Jurkat, Clone E6-1 (cell line): ENCODE measurements at places on chromosomes 5 and 9.

DNA sequence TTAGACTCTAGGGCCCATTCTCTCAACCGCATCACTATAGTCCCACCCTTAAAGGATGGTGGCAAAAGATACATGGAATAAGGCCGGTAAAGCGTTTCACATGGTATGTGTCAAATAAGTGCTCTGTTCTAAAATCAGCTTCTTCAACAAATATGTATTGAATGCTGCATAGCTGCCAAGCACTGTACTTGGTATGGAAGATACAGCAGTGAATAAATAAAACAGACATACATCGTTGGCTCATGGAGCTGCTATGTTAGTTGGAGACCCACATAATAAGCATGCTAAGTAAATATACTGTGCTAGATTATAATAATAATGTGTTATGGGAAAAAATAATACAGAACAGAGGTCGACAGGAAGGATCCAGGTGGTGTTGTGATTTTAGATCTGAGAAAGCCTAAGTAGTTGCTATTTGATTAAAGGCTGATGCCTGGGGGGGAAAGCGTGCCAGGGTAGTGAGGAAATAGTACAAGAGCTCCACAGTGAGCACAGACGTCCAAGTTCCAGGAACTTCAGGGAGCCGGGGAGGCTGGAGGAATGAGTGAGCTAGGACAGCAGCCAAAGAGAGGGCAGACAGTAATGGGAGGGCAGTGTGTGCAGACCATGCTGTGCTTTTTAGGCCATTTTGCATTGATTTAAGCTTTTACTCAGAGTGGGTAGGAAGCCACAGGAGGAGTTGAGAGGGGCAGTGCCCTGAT lies 93.7 kb downstream of the JAKMIP2 start:
- no peak for DNase-seq

DNA sequence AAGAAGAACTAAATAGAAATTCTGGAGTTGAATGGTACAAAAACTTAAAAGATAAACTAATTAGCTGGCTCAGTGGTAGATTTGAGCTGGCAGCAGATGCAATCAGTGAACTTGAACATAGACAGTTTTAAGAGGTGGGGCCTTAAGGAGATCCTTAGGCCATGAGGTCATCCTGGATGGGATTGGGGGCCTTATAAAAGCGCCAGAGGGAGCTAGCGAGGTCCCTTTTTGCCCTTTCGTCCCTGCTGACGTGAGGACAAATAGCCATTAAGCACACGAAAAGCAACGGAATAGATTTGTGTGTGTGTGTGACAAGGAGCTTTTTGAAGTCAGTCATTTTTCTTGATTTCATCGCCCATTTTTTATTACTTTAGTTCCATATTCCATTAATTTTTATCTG lies 83.3 kb downstream of the ZNF354C start:
- DNase-seq = no peak

- DNase-seq = peak; percentile 67
These were observed 45.5 kb downstream of the SPOCK1 start for GRCh38 chr5:137453483-137454080.

DNA sequence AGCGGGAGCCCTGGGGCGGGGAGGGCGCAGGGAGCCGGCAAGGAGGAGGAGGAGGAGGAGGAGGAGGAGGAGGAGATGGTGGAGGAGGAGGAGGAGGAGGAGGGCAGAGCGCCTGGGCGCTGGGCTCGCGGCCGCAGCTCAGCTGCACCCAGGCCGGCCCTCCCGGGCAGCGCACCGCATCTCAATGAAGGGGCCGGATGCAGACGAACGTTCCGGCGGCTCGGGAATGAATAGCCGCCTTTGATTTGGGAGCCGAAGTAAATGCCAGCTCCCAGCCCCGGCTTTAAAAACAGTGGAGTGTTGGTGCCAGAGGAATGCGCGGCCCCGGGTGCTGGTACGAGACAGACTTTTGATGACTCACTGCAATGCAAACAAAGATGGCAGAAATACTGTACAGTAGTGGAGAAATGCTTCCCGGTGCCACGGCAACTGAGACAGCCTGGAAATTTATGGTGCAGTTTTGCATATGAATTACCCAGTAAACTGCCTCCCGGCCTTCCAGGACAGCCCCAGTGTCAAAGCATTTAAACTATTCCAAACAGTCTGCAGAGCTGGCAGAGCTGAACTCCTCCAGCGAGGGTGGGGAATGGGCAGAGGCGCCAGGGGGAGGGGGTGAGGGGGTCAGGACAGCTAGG lies 43.1 kb downstream of the NACC2 start:
- DNase-seq = no peak

- peak; percentile 4 for DNase-seq
These were observed 129.5 kb downstream of the NIPBL start for GRCh38 chr5:37005946-37006540.

DNA sequence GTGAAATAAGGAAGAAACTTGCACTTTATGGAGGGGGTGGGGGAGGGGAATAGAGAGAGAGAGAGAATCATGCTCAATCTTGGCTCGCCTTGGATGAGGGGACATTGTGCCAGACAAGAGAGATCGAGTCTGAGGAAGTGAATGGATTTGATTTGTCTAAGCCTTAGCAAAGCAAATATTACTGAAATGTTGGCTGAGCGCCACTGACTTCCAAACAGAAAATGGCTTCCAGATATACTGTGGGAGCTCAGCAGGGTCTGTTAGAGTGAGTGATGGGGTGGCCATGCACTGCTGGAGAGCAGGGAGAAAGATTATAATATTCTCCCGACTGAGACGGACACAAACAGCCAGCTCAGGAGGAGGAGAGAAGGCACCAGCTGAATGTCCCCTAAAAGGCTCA lies 34.5 kb downstream of the BRINP1 start:
- no peak for DNase-seq

- no peak for DNase-seq
These were observed 174.4 kb downstream of the SLIT3 start for GRCh38 chr5:169126481-169127021.

- DNase-seq = no peak
These were observed 240.3 kb upstream of the NREP start for GRCh38 chr5:111997308-111997707.

- DNase-seq = no peak
These were observed 444.8 kb downstream of the BNC2 start for GRCh38 chr9:16425562-16426231.

DNA sequence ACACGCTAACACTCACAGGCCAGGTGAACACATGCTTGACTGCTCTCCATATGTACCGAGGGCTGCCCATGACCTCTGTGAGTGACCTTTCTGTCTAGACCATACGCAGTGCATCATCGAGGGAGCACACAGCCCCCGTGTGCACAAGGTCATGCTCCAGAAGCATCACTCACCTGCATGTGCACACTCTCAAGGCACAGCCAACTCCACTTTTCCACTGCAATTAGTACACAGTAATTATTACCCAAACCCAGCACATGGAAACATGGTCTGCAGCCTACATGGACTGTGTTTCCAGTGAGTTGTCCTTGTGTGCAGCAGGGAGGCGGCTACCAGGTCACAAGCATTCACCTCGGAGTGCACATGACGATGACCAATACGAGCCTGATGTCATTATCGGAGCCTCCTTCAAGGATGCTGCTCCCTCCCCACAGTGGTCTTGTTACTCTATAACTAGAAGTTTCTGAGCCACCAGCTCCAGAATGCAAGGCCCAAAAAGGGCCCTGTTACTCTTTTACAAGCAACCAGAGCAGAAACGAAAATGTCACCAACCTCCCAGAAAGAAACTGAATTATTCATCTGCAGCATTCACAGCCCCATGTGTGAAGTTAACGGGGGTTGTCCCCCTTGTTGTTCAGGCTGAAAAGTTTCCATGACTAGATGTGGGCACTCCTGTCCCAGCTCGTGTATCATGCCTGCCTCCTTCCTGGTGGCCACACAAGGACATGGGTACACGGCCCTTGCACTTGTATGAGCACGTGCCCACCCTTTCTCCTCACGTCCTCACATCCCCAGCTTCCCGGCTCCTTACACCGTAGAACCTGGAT lies 31.2 kb downstream of the SEMA4D start:
- no peak for DNase-seq

- DNase-seq = peak; percentile 11
These were observed 10.8 kb downstream of the OR13J1 start for GRCh38 chr9:35859310-35859989.

DNA sequence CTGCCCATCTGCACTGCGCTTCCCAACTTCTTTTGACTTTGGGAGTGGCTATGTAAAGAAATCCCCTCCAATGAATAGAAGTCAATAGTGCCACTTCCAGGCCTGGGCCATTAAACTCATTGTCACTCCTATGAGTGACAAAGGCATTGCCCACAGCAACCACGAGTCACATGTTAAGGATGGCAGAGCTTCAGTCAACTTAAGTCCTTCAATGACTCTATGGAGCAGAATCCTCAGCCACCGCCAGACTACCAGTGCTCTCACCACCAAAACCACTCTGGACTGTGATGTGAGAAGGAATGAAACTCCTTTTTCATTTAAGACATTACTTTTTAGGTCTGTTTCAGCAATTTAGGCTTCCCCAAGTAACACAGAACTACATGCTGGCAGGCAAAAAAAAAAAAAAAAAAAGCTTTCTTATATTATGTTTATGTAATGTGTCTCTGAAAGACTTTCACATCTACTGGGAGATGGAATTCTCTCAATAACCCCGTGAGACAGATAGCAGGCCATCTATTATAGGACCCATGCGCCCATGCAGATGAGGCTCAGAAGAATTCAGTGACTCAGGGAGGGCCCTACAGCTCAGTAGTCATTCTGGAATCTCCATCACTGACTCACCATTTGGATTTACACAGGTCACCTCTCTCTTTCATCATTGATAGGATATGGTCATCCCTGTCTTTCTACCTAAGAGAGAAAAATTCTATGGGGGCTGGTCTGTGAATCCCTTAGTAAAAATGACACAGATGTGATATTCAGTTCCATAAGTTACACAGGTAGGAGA lies 180.5 kb downstream of the CEMIP2 start:
- peak; percentile 4 for DNase-seq

GRCh38 chr5:117889596-117889995 lies 1098.8 kb downstream of the DTWD2 start:
- DNase-seq = peak; percentile 33

GRCh38 chr9:758146-758545 lies 83.4 kb upstream of the DMRT1 start:
- no peak for DNase-seq

DNA sequence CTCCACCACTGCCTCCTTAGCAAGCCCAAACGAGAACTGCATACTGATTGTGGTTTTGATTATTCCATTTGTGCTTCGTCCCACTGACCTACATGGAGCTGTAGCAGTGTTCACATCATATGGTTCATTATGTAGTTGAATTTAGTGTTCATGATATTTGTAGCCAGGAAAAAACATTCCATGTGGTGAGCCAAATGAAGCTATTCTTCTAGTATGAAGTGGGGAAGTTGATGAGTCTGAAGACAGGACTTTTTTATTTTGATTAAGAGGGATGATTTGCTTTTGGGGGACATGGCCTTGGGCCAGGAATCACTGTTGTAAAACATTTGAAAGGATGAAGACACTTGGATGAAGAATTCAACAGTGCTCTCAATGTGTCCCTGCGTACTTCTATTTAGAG lies 192.9 kb upstream of the SLC27A6 start:
- no peak for DNase-seq

- no peak for DNase-seq
These were observed 12.2 kb downstream of the EGFL7 start for GRCh38 chr9:136674786-136675349.

GRCh38 chr5:169694091-169694625 lies 57.1 kb downstream of the DOCK2 start:
- DNase-seq = no peak

- DNase-seq = no peak
These were observed 41.6 kb upstream of the SPATA31D4 start for GRCh38 chr9:81886665-81887064.

DNA sequence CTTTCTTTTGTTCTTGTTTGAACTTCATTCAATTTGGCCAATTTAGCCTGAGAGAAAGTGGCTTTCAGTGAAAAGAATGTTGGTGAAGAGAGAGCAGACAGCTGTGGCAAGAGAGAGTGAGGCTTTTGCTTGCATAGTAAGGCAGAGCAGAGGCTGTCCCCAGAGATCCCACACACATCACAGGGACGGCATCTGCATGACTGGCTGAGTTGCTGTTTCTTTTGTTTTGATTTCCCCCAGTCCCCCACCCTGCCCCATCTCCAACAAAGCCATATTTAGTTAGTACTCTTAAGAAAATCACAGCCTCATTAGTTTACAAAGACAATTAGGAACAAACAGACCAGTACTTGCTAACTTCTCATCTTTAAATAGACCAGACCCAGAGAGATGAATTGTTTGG lies 363.9 kb upstream of the SEMA6A start:
- no peak for DNase-seq

- no peak for DNase-seq
These were observed 19.0 kb downstream of the ABLIM3 start for GRCh38 chr5:149160291-149160787.

GRCh38 chr5:1561402-1561929 lies 37.7 kb upstream of the LPCAT1 start:
- no peak for DNase-seq

DNA sequence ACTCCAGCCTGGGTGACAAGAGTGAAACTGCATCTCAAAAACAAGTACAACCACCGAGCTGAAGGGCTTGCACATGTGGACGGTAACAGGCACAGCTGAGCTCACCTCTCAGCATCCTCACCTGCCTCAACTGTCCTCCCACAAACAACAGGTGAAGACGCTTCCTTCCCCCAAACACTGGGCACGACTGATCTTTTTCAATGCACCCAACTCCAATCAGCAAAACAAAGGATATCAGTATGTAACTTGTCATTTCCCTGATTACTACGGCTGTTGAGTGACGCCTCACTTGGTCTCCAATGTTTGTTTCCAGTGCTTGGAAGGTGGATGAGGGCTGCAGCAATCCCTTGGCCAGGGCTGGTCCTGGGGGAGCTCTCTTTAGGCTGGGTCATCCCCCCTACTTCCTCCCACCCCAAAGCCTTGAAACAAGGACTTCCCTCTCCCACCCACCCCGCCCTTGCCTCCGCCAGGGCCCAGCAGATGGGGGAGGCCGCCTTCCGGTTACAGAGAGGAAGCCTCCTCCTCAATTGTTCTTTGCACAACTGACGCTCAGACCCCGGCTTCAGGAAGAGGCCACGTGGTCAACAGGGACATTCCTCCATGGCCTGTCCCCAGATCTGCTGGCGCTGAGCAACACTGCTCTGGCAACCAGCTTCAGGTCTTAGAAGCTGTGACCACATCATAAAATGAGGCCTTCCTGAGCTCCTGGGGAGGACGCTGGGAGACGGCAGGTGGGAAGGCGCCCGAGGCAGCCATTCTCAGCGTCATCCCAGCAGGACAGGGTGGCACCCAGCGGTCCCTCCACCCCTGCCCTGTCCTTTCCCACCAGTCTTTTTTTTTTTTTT lies 5.9 kb downstream of the FAM78A start:
- DNase-seq = peak; percentile 49

DNA sequence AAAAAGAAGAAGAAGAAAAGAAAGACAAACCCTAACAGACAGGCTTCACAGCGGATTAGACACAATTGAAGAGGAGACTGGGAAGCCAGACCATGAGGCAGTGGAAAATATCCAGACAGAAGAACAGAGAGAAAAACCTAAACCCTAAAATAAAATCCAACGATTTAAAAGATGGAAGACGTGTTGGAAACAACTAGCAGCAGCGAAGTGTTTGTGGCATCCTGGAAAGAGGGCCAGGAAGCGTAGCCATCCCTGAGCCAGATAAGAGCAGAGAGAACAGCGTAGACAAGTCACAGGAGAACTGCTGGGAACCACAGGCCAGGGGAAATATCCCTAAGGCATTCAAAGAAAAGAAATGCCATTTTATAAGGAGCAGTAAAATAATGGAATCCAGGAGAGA lies 39.7 kb upstream of the NKD2 start:
- DNase-seq = no peak
